Right hindlimb (tissue), 1 donor: ENCODE measurements at places on chromosomes 4 and X.
A peak's percentile ranks its signal among the peaks of the same experiment; 100 is the strongest.

- peak; percentile 79 for DNase-seq
Measured at GRCh38 chrX:18886344-18887161, 97.4 kb downstream of the PHKA2 start.

DNA sequence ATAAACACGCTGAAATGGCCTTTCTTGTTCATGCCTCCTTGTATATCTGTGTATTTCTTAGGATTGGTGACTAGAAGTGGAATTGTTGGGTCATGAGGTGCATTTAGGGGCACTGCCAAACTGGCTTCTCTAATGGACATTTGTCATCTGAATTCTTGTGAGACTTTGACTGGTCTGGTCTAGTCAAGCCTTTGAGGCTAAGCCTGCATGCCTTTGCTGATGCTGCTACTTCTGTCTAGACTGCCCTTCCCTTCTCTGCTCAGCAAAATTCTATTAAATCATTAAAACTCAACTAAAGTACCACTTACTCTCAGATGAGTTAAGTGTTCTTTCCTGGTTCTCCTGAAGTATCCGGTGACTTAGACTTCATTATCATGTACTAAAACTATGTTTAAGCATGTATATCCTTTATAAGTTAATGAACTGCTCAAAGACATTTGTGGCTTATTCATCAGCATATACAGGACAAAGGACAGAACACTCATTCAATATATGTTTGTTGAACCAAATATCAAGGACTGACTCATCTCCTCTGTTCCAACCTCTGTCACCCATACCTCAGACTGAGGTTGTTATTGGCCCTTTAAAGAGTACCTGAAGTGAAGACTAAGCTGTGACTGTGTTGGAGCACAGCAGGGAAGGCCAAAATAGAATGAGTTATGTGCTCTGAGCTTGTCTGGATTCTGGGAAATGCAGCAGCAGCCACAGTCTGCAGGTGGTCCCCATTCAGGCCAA lies 9.0 kb downstream of the TCEAL1 start:
- DNase-seq = no peak

GRCh38 chr4:41319553-41319952 lies 62.8 kb downstream of the UCHL1 start:
- DNase-seq = no peak

- no peak for DNase-seq
Measured at GRCh38 chr4:78410676-78411075, 140.9 kb upstream of the ANXA3 start.

DNA sequence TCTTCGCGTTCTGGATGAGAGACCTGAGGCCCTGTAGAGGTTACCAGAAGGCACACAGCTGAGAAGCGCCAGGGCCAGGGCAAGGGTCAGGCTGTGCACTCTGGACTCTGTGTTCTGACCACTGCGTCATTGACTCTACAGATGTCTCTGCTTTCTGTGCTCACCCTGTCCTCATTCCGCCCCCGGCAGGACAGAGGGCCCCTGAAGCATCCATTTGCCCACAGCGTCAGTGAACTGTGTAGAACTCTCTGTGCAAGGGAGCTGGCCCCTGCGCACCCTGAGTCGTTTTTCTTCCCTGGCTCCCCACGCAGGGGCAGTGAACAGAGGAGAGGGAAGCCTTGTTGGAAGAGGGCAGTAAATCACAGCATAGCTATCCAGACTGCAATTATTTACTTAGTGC lies 6.1 kb upstream of the WAS start:
- DNase-seq = no peak

GRCh38 chr4:152346979-152347378 lies 188.9 kb downstream of the FBXW7 start:
- DNase-seq = no peak

DNA sequence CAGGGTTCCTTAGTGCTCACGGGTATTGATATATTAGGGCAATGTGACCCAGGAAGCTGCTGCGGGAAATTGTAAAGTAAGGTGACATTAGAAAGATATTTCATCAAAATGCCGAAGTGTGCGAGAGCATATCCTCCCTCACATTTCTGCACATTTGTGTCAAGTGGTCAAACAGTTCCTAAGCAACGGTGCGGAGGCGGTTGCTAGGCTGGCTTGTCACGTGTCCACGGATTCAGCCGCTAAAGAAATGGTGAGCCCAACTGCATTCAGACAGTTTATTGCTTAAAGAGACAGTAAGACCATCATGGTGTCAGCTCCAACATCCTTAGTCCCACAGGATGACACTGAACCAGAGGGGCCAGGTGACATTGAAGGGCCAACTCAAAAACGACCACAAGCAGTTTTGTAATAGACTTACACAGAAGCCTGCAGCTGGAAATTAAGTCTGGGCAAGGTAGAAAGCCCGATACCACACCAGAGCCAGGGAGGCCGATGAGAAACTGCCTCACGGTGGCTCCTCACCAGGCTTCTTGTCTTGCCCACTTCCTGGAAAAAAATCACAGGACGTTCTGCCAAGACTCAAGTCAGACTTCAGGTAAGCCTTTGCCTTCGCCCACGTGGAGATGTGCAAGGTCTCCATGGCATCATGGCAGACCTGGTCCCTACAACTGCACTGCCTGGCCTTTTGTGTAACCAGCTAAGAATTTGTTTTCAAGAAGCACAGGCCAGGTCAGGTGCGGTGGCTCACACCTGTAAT lies 50.4 kb downstream of the USP11 start:
- DNase-seq = peak; percentile 80

- no peak for DNase-seq
Measured at GRCh38 chrX:15973299-15973698, 118.7 kb upstream of the AP1S2 start.

DNA sequence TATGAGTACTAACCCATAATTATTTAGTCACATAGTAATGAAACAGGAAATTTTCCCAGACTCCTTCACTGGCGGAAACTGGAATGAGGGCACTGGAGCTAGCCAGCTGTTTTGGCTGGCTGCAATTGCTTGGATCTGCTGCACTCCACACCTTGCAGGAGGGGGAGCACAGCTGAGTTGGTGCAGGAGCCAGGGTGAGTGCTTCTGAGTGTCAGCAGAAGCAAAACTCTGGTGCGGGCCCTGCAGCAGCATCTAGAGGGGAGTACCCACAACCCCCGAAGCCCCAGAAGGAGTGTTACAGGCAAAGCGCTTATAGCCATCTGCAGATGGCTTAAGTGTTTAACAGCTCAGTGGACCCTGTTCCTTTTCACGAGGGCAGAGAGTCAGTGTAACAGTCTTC lies 96.1 kb downstream of the RPA4 start:
- peak; percentile 19 for DNase-seq

- no peak for DNase-seq
Measured at GRCh38 chr4:54909961-54910360, 215.4 kb downstream of the KDR start.

- DNase-seq = no peak
Measured at GRCh38 chrX:111719426-111720210, 38.6 kb downstream of the ALG13 start.

DNA sequence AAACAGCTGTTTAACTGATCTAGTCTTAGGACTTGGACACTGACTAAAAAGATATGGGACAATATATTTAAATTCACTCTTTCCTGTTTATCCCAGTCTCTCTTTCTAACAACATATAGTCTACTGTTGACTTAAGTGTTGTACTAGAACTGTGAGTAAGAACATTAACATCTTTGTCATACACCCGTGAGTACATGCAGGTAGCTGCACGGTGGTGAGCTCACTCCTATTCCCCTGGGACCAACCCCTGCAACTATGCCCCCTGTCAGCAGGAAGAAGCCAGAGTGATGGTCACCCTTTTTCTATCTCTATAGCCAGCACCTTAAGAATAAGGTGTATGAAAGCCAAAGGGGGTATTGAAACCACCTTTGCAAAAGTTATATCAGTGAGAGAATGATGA lies 17.6 kb downstream of the TBL1X start:
- no peak for DNase-seq

DNA sequence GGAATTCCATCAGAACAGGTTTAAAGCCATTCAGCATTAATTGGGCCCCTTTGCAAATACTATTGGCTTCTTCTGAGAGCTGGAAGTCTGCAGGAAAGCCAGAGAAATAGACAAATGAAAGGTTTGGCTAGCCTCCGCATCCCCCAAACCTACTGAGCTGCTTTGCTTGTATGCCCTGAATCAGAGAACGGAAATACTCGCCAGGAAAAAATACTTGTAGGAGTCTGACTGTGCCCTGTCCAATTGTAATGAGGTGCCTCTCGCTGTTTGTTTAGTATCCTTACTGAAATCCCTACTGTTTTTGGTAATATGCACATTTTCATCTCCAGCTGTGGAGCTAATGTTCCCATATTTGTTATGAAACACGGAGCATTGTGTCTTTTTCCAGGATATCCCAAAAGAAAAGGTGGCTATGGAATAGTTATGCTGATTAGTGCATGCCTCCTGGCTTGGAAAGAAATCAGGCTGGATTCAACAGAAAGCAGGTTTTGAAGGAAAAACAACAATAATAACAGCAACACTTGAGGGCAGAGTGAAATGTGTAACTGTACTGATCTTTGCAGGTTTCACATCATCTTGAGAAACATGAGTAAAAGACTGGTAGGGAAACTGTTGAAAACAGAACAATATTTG lies 50.7 kb upstream of the NLGN4X start:
- DNase-seq = no peak

GRCh38 chr4:4719436-4719835 lies 140.0 kb upstream of the MSX1 start:
- no peak for DNase-seq

- no peak for DNase-seq
Measured at GRCh38 chrX:43552156-43552555, 103.9 kb upstream of the MAOA start.

GRCh38 chr4:152921284-152921683 lies 14.8 kb upstream of the FHDC1 start:
- DNase-seq = no peak

- DNase-seq = no peak
Measured at GRCh38 chrX:53190363-53190960, 34.5 kb downstream of the KDM5C start.

GRCh38 chr4:149933883-149934282 lies 118.2 kb upstream of the IQCM start:
- DNase-seq = no peak

- DNase-seq = no peak
Measured at GRCh38 chrX:152876931-152877840, 20.7 kb upstream of the ZNF185 start.

DNA sequence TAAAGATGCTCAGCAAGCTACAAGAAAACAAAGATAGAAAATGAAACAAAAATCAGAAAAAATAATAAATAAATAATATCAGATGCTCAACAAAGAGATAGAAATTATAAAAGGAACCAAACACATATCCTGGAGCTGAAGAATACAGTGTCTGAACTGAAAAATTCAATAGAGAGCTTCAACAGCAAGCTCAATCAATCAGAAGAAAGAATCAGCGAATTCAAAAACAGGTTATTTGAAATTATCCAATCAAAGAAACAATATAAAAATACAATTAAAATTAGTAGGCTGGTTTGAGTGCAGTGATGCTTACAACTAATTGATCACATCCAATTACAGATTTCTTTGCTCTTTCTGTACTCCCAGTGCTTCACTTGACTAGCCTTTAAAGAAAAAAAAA lies 40.8 kb upstream of the FOXR2 start:
- no peak for DNase-seq
